Esophagus squamous epithelium (tissue), 5 donors: ENCODE measurements at places on chromosomes 3 and 15. TPM values are rescaled to one million over a fixed set of nuclear protein-coding genes. Genes with fewer than 3 reads are reported as not detected.

Gene C3orf18
- total RNA-seq = 3.2 TPM

DNA sequence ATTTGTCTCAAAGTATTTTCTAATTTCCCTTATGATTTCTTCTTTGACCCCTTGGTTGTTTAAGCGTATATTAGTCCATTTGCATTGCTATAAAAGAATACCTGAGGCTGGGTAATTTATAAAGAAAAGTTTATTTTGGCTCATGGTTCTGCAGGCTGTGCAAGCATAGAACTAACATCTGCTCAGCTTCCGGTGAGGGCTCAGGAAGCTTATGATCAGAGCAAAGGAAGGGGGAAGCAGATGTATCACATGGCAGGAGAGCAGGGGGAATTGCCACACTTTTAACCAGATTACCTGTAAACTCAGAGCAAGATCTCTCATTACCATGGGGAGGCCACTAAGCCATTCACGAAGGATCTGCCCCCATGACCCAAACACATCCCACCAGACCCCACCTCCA is 148.2 kb downstream of the PDE8A start:
- H3K4me3 ChIP-seq = no peak overlapping the region
- no peaks in the 10 kb centered on the region for H3K4me1 ChIP-seq
- no peaks in the 10 kb centered on the region for H3K27me3 ChIP-seq
- no peak for DNase-seq
- no peaks in the 10 kb centered on the region for H3K36me3 ChIP-seq

Gene AMOTL2
- 99.0 TPM for total RNA-seq

Gene PAQR9
- total RNA-seq = not detected

GRCh38 chr15:70023064-70023768 is 74.5 kb downstream of the TLE3 start:
- DNase-seq = no peak
- peaks cover 7% of the 10 kb centered on the region for H3K4me1 ChIP-seq
- no peaks in the 10 kb centered on the region for H3K27me3 ChIP-seq
- peak overlapping the region; percentile 59 for H3K27ac ChIP-seq
